Caco-2 (cell line): ENCODE measurements at places on chromosomes 3 and 15.
A peak's percentile ranks its signal among the peaks of the same experiment; 100 is the strongest.

- DNase-seq, result no peak
Observed at GRCh38 chr3:72120806-72121778, 336.1 kb upstream of the PROK2 start.

- DNase-seq, result no peak
Observed at GRCh38 chr3:134392336-134392983, 18.2 kb upstream of the AMOTL2 start.

- DNase-seq, result no peak
Observed at GRCh38 chr15:39855400-39855799, 64.7 kb downstream of the GPR176 start.

DNA sequence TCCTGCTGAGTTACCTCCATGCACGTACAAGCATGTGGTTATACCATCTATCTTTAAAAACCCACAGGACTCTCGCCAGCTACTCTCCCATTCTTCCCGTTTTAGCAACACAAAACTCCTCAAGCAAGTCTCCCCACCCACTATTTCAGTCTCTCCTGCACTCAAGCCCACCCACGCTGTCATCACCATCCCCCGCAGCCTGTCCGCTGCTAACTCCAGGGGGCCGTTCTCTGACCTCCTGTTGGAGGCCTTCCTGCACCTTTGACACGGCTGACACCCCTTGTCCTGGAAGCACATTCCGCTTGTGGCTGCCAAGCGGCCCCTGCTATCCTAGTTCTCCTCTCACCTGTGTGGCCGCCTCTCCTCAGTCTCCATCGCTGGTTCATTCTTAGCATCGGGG is 7.5 kb upstream of the PCSK6 start:
- no peak for DNase-seq

GRCh38 chr15:90425726-90426346 is 37.8 kb downstream of the IQGAP1 start:
- no peak for DNase-seq

GRCh38 chr3:78832785-78833204 is 935.0 kb downstream of the ROBO1 start:
- DNase-seq, result no peak

DNA sequence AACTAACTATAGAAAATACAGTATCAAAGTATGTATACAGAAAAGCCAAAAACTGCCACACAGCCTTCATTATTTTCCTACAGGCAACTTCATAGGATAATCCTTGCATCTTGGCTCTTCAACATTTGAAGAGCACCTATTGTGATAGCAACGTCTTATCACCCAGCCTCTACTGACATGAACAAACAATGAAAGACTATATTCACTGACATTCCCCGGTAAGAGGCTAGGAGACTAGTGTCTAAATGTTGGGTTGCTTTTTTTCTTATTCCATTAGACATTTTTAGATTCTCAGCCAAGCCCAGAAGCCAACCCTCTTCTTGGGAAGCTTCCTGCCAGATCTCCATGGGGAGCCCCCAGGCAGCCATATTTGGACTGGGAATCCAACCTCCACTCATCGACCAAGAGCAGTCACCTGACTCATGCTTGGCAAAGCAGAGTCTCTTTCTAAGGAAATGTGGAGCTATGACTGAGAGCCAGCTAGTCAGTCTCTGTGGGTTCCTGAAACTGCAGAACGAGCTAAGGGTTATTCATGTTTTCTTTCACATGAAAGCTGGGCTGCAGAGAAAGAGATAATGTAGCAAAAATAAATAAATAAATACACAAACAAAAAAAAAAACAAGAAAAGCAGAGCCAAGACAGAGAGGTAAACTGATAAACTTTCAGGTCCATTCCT is 227.5 kb downstream of the MAGI1 start:
- no peak for DNase-seq

DNA sequence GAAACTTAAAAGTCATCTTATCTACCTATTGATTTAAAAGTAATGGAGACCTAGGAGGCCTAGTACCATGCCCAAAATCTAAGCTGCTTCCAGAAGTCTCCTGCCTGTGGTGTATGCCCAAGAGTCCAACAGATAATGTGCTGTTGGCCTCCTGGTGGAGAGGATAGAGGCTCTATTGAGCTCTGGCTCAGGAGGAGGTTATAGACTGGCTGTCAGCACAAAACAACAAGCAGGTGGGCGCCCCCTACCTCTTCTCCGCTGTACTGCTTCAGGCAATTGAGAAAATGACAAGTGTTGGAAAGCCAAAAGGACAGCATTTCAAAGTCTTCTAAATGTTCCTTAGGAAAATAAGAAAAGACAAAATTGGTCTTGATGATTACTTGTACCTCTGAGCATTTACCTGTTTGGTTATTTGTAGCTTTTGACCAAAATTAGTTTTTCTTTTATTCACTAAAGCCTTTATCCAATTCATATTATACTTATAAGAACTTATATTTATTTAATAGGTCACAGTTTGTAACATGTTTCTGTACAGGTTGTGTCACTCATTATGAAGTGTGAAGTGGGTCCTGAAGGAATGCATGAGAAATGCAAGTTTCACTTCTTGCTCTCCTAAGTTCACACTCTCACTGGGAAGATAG is 17.2 kb upstream of the GNB5 start:
- DNase-seq, result peak; percentile 76

DNA sequence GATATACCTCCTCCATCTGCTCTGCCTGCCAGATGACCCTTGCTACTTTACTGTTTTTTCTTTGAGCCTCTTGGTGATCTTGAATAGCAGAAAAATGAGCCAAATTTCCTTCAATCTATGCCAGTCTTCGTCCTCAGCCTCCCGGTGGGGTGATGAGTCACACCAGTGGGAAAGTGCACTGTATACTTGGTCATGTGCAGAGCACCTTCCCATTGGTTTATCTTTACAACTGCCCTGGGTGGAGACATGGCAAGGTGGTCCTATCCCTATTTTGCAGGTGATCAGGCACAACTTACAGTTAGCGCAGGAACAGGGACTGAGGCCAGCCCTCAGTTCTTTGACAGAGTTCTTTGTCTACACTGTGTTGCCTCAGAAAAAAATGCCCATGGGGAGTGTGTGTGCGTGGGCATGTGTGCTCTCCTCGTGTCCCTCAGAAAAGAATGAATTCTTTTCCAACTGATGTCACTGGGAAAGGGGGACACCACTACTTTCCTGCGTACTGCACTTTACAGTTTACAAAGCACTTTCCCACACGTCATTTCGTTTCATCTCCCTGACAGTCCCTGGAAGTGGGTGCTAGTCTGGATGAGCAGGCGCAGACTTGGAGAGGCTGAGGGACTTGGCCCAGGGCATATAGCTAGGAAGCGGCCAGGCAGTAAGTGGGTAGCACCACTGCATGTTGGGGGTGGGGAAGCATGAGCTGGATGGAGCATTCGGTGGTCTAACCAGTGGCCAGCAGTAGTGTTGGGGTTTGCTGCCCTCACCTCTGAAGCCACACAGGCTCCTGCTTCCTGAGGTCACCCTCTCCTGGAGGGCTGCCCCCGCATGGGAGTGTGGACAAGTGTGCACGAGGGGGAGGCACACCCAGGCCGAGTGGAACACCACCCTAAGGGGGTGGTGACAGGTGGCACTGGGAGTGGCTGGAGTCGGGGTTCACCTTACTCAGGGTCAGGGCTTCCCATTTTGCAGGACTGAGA is 24.1 kb downstream of the SMAD3 start:
- DNase-seq, result no peak
